ENCODE measurements at places on chromosomes 6 and 20.

DNA sequence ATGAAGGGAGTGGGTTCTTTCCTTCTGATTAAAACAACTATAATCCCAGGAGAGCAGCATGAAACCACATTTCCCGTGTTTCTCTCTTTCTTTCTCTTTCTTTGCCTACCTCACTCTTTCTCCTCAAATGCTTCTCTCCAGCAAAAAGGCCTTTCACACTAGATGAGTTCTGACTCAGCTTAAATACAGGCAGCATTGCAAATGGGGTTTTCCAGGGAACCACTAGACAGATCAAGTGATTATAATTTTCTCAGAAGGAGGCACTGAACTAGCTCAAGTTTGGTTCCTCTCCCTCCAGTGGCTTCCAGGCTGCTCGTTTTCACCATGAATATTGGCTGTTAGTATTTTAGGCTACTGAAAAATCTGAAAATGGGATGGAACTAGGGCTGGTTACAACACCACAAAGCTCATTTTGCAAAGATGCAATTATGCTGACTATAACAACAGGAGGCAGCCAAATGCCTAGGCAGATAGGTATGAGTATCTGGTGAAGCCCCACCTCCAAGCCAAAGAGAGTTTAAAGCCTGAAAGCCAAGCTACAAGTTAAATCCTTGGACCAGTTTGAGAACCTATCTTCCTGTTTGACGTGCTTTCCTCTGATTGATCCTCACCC lies 260.0 kb downstream of the MMUT start:
- no peak for DNase-seq

DNA sequence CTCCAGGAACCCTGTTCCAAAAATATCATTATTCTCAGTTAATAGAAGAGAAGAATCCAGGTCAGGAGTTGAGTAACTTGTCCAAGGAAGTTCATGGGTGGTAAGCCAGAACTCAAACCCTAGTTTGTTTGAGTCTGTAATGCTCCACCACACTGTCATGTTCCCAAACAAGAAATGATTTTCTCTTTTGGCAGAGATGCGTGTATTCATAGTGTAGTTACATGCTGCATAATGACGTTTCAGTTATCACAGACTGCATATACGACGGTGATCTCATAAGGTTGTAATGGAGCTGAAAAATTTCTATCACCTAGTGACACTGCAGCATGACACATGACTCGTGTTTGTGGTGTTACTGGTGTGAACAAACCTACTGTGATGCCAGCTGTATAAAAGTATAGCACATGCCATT lies 102.6 kb downstream of the TULP4 start:
- DNase-seq, result no peak

GRCh38 chr6:56933650-56934049 lies 21.3 kb upstream of the BEND6 start:
- DNase-seq, result no peak

- DNase-seq, result no peak
Measured at GRCh38 chr6:158706369-158706982, 56.6 kb downstream of the SYTL3 start.

GRCh38 chr6:154241581-154241980 lies 115.0 kb downstream of the IPCEF1 start:
- no peak for DNase-seq

GRCh38 chr20:63061771-63062100 lies 55.0 kb upstream of the BHLHE23 start:
- DNase-seq, result no peak

DNA sequence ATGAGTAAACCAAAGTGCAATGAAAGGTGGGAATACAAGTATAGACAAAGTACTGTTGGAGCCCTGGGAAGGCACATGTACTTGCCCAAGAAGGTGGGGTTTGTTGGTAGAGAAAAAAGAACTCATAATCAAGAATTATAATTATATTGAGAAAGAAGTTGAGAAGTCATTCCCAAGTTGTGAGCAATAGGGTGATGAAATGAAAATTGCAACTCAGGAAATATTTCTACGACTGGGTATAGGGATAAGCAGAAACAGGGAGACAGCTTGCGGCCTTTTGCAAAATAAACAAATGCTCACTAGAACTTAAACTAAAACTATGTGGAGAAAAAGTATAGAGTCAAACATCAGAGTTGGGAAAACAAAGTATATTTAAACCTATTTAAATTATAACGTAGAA lies 250.7 kb upstream of the FAM83B start:
- no peak for DNase-seq

GRCh38 chr6:120363429-120363828 lies 970.9 kb downstream of the TBC1D32 start:
- no peak for DNase-seq

- DNase-seq, result no peak
Measured at GRCh38 chr20:25525867-25526266, 59.5 kb downstream of the NINL start.

DNA sequence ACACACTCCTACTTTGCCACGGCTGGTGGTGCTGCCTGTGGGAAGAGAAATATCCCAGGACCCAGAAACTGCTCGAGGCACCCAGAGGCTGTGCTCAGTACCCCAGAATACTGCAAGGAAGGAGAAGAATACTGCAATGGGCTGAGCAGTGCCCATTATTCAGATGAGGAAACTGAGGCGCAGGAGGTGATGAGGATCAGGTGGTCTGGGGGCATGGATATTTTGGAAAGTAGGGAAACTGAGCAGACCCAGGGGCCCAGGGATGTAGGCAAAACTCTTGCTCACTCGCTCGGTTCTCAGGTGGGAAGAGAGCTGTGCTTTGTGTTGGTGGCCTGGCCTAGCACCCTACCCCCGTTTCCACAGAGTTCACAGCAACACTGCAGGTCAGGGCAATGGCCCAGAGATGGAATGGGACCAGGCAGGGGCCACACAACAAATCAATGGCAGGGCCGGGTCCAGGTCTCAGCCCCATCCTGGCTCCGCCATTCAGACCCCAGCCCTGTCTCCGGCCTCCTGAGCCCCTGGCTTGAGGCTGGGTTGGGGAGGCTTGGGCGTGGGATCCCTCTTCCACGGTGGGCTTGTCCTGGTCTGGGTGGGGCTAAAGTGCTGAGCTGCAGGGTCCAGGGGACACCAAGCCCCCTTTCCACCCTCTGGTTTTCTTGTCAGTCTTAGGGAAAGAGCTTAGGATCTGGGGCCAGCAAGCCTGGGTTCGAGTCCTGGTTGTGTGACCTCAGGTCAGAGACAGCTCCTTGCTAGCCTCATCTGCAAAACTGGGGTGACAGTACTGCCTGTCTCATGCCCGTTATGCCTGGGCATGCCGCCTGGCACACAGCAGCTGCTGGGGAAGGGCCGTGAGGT lies 33.9 kb downstream of the SUN5 start:
- DNase-seq, result no peak

GRCh38 chr20:22686097-22686496 lies 101.7 kb upstream of the FOXA2 start:
- DNase-seq, result no peak

DNA sequence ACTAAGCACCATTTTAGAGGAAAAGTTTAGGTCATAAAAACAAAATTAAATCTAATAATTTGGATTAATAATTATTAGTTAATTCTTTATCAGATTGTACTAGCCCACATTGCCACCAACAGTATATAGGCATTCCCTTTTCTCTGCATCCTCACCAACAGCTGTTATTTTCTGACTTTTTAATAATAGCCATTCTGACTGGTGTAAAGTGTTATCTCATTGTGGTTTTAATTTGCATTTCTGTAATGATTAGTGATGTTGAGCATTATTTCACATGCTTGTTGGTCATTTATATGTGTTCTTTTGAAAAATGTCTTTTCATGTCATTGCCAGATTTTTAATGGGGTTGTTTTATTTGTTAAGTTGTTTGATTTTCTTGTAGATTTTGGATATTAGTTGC lies 319.1 kb upstream of the SYNCRIP start:
- no peak for DNase-seq

DNA sequence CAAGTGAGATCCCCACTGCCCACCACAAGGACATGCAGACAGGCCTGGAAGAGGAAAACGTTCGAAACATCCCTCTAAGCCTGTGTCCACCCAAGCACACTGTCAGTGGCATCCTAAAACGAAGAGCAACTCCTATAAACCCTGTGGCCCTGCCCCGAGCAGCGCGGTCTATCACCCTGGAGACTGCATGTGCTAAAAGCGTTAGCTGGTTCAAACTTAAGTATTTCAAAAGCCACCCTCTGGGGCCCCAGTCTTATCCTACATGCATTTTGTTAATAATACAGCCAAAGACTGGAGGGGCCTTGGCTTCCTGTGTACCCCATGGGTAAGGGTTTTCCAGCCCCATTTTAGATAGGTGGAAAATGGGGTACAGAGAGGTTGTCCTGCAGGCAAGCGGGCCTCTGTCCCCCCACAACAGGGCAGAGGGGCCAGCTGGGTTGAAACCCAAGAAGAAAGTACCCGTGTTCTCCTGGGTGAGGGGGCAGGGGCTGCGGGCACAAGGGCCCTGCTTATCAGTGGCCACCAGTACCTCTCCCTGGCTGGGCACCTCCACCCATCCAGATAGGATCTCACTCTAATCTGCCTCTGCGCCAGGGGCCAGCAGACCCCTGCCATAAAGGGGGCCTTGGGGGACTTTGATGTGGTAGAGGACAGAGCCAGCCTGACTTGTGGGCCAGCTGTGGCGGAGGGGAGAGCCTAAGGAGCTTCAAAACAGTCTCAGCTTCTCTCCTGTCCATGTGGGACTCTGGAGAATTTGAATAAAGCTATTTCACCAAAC lies 28.3 kb downstream of the PREX1 start:
- no peak for DNase-seq

DNA sequence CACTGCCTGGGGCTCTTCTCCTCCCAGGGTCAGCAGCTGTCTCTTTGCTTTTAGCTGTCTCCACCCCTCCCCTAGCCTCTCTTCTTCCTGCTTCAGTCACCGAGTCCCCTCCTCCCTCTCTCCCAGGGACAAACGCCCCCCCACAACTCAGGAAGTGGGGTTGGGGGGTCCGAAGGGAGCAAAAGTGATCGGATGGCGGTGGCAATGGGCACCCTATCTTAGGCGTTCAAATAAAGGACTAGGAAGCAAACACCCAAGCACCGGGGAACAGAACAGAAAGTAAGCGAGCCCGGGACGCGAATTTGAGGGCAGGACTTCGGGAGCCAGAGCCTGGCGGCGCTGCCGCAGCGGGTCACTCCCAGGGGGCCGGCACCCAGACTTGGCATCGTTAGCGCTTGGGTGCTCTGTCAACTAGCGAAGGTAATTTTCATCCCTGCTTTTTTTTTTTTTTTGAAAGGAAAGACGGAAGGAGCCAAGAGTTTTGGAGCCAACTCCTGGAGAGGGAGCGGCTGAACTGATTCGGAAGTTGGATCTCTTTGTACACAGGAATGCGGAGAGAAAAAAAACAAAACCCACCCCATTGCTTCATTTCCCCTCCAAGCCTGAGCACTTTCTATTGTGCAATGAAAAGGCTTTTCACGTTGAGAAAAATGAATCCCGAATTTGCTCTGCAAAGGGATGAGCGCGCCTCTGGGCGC lies 815 bp upstream of the ITPR3 start:
- DNase-seq, result peak; percentile 15

DNA sequence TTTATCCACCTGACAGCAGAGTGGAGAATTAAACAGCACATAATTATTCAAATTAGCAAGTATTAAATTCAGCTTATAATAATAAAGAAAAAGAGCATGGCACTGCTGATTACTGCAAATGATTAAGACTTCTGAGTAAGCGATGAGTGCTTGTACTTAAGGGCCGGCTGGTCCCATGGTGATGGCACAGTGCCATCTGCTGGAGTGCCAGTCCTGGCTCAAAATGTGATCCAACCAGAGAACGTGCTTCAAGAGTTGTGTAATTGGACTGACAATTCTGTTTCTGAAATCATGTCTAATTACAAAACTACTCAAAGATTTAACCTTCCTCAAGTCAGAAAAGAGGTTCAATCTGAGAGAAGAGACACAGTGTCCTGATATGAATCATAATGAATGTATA lies 181.6 kb upstream of the RGS17 start:
- no peak for DNase-seq

DNA sequence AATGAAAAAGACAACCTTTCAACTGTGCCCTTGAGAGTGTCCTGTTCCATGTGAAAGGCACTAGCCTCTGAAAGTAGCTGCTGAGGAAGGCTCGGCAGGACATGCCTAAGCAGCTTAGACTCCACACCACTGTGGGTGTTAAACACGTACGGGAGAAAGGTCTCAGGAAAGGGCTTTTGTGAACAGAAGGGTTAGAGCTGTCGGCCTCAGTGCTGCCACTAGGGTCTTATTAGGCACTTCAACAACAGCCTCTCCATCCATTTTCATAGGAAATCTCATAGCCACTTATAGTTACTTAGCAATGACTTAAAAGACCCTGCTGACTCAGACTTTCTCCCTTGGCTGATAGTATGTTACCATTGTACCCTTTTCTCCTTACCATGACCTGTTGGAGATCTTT lies 662.8 kb downstream of the TBC1D32 start:
- DNase-seq, result no peak

DNA sequence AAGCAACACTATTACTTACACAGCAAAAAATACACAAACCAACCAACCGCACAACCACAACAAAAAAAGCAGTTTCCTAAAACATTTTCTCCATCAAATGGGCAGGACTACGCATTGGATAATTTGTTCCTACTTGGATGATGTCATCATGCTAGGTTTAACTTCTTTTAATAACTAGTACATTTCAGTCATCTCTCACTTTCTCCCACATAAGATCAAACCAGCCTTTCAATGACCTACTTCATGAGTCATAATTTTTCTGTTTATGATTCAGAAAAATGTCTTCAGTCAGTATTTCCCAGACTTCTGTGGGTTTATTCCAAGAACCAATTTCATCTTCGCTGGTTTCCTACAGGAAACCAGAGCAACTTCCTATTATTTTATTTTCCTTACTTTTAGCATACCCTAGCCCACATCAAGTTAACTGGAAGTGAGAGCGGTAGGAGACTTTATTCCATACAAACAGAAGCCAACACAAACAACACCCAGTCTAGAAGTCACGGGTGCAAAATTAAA lies 134.2 kb downstream of the GMDS start:
- DNase-seq, result no peak

DNA sequence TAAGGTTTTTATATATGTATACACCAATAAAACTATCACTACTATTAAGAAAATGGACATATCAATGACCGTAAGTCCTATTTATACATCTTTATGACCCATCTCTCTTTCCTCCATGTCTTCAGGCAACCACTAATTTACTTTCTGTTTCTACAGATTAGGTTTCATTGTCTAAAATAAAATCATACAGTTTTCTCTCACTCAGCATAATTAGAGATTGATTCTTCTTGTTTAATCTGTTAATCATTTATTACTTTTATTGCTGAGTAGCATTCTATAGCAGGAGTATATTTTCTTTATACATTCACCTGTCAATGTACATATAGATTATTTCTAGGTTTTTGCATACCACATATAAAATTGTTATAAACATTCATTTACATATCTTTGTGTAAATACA lies 388.0 kb downstream of the RFPL4B start:
- no peak for DNase-seq

DNA sequence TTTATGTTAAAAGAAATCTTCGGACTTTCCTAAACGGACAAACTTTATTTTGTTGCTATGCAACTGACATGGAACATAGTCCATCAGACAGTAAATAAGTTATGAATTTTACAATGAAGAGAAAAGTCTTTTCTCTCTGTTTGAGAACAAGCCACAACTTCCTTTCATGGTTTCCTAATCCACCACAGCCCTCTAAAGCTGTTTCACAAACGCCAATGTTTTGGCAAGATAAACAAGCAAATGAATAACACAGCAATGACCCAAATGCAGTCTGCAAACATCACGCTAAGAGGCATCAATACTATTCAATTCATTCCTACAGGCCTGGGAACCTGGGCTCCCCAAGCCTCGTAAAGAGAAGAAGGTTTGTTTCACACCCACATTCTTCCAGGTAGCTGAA lies 60.4 kb downstream of the HAO1 start:
- no peak for DNase-seq

GRCh38 chr20:62305149-62305764 lies 2.5 kb downstream of the ADRM1 start:
- DNase-seq, result no peak

- DNase-seq, result no peak
Measured at GRCh38 chr6:37777272-37777834, 42.2 kb upstream of the ZFAND3 start.

Measured in stimulated activated CD4-positive, alpha-beta T cell treated with anti-CD3 and anti-CD28 coated beads, Interleukin-15, amount 100 ng/mL, for 48 hours (primary cell).